ENCODE measurements at places on chromosomes 6 and 20.

DNA sequence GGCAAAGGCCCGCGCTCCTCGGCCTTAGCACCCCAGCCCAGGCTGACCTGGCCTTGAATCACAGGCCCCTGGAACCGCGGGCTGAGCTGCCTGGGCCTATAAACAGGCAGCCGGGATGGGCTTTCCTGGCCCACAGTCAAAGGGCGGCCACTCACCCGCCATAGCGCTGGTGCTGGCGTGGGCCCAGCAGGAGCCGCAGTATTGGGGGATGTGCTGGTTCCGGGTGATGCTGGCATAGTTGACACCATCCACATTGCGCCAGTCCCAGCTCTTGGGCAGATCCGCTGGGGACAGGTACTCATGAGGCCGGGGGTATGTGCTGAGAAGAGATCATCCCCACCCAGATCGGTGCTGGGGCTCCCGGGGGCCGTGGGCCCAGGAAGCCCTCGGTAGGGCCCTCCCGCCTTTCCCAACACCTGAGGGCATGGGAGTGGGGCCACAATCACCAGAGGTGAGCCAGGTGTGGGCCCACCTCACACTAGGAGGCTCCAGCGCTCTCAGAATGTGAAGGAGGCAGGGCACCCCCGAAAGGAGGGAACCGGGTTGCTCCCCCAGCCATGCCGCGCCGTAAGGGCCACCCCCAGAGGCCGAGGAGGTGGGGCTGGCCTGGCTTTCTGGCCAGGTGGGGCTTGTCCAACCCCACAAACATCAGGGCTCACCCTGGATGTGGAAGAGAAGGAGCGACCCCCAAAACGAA lies 739 bp downstream of the CTSZ start:
- no peak for DNase-seq

- peak; percentile 56 for DNase-seq
Measured at GRCh38 chr6:106974999-106975737, 639 bp upstream of the CD24 start.

- DNase-seq, result no peak
Measured at GRCh38 chr20:21788082-21788481, 82.6 kb downstream of the PAX1 start.

DNA sequence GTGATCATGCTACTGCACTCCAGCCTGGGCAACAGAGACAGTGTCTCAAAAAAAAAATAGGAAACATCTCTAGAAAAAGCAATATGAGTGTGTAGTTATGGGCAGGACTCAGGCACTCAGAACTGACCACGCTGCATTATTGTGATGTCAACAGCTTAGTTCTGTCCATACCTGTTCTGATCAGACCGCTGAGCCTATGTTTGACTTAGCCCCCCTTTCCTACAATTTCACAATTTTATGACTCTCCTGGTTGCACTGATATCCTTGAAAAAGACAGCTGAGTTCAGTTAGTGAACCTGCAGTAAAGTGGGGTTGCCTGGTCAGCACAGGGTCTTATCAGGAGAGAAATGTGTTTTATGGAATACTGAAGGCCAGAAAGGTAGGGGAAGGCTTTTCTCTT lies 37.8 kb upstream of the PRDM1 start:
- DNase-seq, result no peak

DNA sequence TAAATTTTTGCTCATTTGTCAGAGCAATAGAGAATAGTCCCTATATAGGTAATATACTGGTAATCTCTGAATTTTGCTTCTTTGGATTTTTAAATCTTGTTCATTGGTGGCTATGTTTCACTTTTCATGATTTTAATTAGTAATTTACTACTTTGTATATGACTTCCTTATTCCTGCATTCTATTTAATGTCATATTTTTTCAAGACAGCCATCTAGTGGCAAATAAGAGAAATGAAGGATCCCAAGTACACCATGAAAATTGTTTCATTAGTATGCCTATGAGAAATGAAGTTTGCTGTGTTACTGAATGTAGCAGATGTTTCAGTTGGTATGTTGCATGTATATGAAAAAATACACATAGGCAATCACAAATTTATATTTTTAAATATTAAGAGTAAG lies 82.4 kb downstream of the ZNF292 start:
- no peak for DNase-seq

GRCh38 chr6:140105857-140106256 lies 731.4 kb upstream of the CITED2 start:
- no peak for DNase-seq

DNA sequence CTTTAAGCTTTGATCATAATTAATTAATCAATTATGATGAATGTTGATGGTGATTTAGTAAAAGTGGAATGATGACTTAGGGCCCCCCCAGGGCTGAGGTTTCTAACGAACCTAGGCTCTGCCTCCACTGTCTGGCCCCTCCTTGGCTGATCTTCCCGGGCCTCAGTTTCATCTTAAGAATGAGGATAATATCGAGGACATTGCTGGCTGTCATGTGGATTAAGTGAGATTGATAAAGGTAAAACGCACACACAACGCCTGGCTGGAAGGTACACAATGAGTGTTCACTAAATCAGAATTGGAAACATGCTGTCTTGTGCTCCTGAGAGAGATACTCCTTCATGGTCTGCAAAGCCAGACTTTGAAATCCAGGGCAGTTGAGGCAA lies 5.3 kb upstream of the SULF2 start:
- no peak for DNase-seq

DNA sequence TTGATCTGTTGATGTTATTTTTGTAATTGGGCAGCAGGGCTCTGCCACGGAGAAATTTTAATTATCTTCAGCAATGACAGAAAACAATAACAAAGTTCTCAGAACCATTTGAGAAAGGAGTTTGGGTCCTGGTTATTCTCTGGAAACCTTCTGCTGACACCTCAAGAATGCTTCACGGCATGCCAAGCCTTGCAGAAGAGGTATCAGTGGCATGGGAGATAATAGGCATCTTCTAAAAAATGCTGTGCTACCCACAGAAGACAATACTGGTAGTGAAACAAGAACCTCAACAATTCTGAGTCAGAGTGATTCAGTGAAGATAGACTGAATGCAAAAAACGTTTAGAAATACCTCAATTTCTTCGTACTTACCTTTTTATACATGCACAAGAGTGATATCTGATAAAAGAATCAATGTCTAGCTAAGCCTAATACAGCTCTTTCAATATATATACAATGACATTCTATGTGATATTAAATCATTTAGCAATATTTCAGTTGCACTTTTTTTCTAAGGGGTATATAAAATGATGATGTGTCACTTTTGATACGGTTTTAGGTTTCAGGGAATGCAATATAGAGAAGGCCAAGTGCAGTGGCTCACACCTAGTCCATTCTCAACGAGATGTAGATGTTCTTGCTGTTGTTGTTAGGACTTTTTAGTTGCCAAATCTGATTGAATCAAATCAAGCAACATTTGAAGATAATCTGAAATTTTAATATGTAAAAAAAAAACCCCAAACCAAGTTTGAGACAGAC lies 110.4 kb upstream of the COL21A1 start:
- no peak for DNase-seq

GRCh38 chr20:1363522-1363921 lies 29.3 kb downstream of the FKBP1A start:
- no peak for DNase-seq

GRCh38 chr6:12354499-12354898 lies 64.3 kb downstream of the EDN1 start:
- no peak for DNase-seq

- DNase-seq, result no peak
Measured at GRCh38 chr20:42161228-42161829, 543.2 kb upstream of the CHD6 start.

- no peak for DNase-seq
Measured at GRCh38 chr6:35596448-35597442, 84.0 kb upstream of the TULP1 start.

DNA sequence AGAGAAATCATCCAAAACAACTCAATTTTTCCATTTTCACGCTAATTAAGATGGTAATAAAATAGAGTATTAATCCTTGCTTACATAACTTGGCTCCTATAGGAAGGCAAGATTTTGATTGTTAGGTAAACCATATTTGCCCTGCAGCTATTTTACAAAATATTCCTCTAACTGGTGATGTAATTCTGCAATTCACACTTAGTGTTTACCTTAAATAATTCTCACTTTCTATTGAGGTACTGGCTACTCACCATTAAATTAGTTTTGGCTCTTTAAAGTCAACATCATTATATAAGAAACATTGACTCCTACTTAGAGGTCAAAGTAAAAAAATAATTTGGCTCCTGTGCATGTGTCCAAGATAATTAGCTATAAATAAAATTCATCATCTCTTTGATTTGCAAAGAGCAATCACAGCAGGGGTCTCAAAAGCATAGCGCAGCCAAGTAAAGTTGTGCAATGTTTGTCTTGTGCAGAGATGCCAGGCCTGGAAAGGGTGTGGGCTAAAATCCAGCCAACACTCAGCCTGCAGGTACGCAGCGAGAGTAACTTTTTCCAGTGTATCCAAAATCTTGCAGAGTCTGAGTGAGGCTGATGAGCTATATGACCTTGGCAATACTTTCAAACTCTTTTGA lies 501.2 kb downstream of the MMUT start:
- no peak for DNase-seq

DNA sequence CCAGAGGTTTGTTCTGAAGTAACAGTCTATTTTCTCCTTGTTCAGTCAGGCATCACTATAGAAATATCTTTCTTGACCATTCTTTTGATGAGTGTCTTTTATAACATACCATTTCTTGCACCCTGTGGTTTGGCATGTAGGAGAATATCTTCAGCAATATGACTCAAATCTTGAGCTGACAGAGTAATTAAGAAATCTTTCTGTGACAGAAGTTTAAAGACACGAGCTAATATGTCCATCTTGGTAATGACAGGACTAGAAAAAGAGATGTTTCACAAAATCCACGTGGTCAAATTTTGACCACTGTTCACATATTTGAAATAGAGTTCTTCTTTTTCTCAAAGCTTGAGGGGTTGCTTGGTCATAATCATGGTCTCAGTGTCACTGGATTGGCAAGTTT lies 149.9 kb downstream of the MYB start:
- DNase-seq, result no peak

GRCh38 chr20:56949318-56949717 lies 317.1 kb downstream of the BMP7 start:
- DNase-seq, result no peak

DNA sequence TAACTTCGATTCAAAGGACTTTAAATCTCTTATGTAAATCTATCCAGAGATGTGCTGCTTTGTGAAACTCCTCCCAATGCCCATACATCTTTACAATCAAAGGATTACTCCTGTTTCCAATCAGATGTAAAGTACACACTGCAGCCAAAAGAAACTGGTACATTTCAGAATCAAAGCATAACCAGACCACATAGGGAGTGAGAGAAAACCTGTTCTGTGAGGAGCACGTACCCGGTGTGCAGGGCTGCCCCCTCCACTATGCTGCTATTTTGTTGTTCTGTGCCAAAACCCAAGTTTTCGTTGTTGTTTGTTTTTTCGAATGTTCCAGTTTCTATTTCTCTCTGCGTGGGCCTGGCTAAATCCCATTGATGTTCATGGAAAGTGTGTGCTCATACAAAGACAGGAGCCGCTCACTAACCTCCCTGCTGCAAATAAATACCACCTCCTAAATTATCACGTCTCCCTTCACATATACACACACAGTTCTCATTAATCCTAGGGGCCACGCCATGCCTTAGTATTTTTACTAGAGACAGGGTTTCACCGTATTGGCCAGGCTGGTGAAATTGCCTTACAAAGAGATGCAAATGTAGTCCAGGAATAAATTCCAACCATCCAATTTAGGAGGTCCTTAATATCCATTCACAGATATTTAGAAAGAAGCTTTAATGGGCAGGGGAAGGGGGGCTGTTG lies 52.9 kb downstream of the ATP9A start:
- no peak for DNase-seq

- no peak for DNase-seq
Measured at GRCh38 chr6:116485559-116486184, 24.5 kb downstream of the CALHM6 start.

DNA sequence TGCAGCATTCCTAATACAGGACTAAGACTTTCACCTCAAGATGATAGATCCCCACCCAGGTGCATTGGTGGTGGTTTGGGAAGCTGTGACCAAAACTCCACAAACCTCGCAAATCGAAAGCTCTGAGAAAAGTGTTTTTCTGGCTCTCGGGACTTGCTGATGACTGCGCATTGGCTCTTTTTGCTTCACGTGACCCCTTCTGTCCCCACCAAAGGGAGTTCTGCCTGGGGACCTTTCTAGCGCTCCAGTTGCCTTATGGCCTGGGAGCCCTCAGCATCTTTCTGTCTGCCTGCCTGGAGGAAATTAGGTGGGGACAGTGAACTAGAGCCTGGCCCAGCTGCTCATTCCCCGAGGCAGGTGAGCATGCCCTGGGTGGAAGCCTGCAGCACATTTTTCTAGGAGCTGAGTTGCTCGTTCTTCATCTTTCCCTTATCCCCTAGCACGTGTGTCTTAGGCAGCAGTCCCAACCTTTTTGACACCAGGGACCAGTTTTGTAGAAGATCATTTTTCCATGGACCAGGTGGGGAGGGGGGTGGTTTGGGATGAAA lies 90.2 kb downstream of the TXNDC5 start:
- no peak for DNase-seq

DNA sequence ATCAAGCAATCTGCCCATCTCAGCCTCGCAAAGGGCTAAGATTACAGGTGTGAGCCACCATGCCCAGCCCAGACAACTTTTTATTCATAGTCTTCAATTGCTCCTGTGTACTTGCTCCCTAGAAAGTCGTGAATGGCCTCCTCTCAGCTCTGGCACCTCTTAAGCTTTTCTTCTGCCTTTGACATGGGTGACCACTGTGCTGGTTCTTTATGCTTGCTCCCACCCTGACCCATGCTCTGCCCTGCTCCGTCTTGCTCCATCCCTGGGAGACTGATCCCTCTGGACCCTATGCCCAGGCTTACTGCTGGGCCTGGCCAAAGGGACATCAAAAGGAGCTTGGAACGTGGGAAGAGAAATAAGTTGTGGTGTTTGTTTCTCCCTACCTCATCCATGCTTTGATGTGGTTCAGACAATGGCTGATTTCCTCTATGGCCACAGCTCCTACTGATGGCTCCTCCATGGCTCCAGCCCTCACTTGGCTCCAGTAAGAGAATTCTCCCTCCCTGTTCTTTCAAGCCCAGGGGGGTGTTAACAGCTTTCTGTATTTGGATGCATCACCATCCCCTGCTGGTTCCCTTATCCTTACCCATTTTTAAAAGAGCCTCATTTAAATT lies 7.7 kb upstream of the TREM2 start:
- DNase-seq, result no peak

- DNase-seq, result no peak
Measured at GRCh38 chr20:32451340-32451681, 93.2 kb downstream of the ASXL1 start.

GRCh38 chr6:125190667-125191066 lies 37.1 kb downstream of the TPD52L1 start:
- DNase-seq, result no peak

GRCh38 chr6:157471895-157472686 lies 91.1 kb downstream of the ZDHHC14 start:
- DNase-seq, result no peak

- no peak for DNase-seq
Measured at GRCh38 chr6:100612094-100612493, 147.4 kb upstream of the SIM1 start.

GRCh38 chr20:35297740-35298139 lies 5.5 kb upstream of the FAM83C start:
- no peak for DNase-seq

- DNase-seq, result no peak
Measured at GRCh38 chr6:111664565-111665030, 58.9 kb upstream of the TRAF3IP2 start.

All from NCI-H2107 (cell line).